T47D (cell line): ENCODE measurements at places on chromosomes 7 and 10.
A peak's percentile ranks its signal among the peaks of the same experiment; 100 is the strongest.

GRCh38 chr7:150356265-150356897, 12.2 kb upstream of the REPIN1 start:
- DNase-seq, result no peak

- DNase-seq, result no peak
Observed at GRCh38 chr10:24385776-24386175, 176.8 kb downstream of the KIAA1217 start.

GRCh38 chr7:13849163-13849892, 140.1 kb downstream of the ETV1 start:
- no peak for DNase-seq

GRCh38 chr7:2583798-2584580, 25.2 kb downstream of the IQCE start:
- DNase-seq, result no peak

DNA sequence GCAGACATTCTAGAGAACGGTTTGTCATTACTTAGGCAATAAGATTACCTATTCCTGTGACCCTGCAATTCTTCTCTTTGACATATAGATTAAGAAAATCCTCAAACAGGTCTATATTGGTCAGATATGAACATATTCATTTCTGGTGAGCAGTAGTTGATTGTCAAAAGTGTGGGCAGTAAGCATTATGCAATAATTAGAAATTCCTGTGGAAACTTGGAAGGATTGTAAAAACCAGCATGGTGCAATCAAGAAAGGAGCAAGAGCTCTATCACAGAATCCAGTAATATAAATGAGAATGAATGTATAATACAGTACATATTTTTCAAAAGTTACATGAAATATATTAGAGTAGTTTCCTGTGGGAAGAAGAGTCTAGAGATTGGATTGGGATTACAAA, 406.5 kb downstream of the SUGCT start:
- DNase-seq, result no peak

DNA sequence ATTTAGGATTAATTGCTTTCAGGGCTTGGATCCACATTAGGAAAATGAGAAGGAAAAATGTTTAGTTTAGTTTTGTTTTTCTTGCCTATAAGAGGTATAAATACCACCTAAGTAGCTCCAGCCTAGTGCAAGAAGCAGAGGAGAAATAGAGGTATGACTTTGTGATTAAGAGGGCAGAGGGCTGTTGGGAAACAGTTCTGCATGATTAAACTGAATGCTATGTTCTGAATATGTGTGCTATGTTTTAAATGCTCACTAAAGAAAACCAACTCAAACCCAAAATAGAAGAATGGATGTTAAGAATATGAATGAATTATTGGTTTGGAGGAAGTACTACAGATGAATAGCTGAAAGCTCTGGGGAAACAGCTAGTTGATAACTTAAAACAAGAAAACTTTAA, 7.6 kb downstream of the CALCR start:
- no peak for DNase-seq

DNA sequence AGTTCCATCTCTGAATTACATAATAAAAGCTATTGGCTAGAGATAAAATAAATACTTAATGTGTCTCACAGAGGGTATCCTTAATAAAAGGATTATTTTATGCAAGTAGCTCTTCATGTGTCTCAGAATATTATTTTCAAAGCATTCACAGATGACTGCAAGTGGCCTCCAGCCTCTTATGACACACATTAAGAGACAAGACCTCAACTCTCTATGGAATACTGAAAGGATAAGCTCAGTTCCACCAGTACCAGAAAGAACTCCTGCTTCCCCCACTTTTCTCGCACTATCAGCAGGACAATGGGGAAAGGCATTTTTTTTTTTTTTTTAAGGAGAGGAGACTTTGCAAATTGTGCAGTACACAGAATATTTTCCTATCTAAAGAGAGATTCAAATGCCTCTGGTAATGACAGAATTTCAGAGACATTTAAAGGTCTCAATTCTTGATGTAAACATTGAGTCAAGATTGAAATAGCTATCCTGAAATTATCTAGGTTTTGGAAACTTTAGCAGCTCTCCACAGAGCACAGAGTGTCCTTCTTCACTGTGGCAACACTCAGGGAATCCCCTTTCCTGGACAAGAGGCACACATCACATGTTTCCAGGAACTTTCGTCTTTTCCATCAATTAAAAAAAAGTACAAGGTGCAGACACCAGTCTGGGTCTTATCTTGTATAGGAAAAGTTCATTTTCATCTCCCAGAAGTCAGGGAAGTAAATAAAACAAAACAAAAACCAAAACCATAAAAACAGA, 122.0 kb upstream of the ANK3 start:
- no peak for DNase-seq

GRCh38 chr10:124171561-124171960, 78.2 kb upstream of the CHST15 start:
- no peak for DNase-seq

DNA sequence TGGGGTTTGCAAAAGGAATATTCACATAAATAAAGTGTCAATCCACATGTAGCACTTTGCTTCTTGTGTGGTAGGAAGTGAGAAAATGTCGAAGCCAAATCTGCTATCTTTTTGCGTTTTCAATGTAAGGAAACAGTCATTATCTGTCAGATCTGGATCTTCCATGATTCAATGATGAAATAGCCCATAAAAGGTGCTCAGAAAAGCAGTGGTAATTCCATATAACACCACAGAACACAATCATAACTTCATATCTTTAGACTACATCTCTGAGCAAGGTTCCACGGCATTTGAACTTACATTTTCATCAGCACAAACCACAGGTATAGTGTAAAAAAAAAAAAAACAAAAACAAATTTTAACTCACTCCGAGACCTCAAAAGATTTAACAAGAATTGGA, 39.9 kb upstream of the EGR2 start:
- no peak for DNase-seq

DNA sequence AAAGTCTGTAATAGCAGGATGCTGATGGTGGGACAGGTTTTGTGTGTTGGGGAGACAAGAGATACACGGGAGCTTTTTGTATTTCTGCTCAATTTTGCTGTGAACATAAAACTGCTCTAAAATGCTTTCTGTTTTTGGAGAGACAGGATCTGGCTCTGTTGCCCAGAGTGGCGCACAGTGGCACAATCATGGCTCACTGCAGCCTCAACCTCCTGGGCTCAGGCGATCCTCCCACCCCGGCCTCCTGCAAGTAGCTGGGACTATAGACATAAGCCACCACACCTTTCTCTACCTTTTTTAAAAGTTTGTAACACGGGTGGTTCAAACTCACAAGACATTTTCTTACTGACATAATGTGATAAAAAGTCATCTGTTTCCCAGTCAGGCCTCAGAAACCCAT, 14.3 kb downstream of the CREB3L2 start:
- DNase-seq, result no peak

DNA sequence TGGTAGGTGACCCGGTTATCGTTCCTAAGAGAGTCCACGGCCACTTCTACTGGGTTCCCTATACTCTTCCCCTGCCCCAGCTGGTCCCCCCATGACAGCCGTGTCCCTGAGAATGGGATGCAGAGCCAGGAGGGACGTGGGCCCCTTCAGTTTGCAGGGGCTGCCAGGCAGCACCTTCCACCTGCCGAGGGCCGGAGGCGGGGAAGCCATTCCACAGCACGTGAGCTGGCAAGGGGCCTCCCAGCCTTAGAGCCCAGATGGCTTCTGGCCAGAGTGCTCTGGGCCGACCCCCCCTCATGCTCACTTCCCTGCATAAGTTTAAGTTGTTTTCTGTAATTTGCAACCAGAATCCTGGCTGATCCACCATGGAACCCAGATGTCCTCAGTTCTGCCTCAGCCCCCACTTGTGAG, 39.0 kb downstream of the DIP2C start:
- DNase-seq, result no peak

DNA sequence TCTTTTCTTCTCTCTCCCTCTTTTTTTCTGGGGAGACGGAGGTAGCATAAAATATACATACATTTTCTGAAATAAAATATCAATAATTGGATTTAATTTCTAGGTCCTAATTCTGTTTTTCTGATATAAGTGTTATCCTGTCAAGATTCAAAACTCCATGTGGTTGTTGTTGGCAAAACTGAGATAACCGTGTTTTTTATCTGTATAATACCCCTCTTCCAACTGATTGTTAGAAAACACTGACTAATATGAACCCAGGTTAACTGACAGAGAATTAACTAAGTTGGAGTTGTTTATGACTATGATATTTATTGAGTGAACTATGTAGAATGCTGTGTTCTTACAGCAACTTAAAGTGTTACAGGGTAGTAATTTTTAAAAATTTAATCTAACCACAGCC, 236.5 kb upstream of the KAT6B start:
- no peak for DNase-seq

- DNase-seq, result peak; percentile 75
Observed at GRCh38 chr10:61902445-61903220, 1.1 kb downstream of the ARID5B start.

DNA sequence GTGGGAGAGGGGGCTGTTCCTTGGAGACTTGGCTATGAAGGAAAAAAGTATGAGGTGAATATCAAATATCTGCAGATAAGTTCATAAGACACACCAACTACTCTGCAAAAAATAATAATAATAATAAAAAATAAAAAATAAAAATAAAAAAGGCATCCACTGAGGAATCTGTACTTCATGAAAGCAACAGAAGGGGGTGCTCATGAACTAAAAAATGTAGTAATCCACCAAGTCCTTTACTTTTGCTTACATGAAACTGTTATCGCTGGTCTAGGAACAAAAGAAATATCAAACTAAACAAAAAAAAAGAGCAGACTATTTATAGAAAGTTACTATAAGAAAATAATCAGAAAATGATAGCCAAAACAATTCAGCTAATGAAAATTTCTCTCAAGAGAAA, 579.0 kb downstream of the PHTF2 start:
- no peak for DNase-seq

DNA sequence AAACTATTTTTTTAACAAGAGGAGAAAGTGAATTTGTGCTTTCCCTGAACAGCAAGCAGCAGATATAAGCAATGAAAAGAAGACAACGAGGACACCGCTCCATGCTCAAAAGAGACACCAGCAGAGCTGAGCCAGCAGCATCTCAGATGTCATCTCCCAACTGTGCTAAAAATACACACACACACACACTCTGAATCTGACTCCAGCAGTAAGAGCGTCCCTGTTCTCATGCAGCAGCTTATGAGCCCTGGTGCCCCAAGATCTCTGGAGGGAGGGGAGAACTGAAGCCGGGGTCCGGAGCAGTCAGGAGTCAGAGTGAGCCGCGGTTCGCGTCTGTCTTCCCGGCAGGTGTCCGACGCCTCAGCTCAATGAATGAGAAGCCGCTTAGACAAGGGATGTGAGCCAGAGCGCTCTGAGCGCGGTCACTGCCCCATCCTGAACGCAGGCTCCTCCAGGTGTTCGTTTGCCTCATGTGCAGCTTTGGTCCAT, 49.2 kb downstream of the SVIL start:
- DNase-seq, result no peak

- DNase-seq, result no peak
Observed at GRCh38 chr10:124626759-124627380, 117.3 kb downstream of the FAM53B start.

DNA sequence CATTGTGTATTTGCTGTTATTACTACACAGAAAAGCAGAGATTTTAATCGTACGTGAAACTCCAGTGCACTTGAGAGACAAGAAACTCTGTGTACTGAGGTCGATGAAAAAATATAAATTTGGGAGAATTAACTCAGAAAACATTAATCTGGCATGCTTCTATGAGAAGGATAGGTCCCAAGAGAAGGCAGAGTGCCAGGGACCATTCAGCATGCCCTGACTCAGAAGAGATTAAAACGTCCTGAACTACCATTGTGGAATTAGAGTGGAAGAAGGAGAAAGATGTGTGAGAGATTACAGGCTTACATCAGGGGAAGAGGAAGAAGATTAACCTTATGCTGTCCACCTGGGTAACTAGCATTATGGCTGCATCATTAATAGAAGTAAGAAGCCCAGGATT, 72.4 kb downstream of the REEP3 start:
- no peak for DNase-seq

- DNase-seq, result no peak
Observed at GRCh38 chr7:141133646-141134045, 59.8 kb downstream of the TMEM178B start.
